T1000 (cell line): ENCODE measurements at places on chromosomes 6 and 20.

DNA sequence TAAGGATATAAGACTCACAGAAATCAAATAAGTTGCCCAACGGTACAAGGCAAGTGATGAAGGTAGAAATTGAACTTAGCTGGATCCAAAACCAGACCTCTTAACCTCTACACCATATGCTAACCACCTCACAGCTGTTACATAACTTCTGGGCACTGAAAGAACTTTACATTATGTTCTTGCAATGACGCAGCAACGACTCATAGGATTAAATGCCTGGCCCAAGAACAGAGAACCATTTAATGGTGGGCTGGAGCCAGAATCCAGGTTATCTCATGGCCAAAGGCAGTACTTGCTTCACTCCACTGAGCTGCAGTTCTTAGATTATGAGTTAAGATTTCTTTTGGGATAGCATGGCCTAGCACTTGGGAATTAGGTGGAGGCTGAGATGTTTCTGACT lies 4.4 kb downstream of the TRMT6 start:
- peak; percentile 26 for DNase-seq

DNA sequence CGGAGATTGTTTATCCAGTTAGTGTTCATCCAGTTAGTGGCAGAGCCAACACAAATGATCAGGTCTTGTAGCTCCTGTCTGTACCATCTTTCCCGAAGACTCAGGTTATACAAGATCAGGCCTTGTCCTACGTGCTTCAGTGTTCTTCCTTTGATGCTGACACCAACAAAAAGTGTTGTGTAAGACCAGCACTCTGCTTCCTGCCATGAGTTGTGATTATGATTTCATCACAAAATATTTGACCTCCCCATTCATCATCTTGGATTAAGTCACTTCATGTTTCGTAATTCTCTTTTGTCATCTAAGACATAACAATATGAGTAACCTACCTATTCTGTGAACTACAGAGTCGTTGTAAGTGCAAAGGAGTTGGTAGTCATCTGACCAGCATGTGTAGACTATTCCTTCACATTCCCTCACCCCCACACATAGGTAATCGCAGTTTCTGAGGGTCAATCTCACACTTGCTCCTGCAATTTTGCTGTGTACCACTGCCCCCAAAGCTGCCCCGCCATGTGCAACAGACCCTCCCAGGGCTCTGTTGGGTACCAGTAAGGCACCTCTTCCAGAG lies 135.6 kb upstream of the SLC22A23 start:
- DNase-seq, result peak; percentile 45

- DNase-seq, result no peak
Observed at GRCh38 chr6:33197431-33198048, 2.9 kb downstream of the RXRB start.

GRCh38 chr6:111562246-111562645 lies 43.4 kb downstream of the TRAF3IP2 start:
- no peak for DNase-seq

DNA sequence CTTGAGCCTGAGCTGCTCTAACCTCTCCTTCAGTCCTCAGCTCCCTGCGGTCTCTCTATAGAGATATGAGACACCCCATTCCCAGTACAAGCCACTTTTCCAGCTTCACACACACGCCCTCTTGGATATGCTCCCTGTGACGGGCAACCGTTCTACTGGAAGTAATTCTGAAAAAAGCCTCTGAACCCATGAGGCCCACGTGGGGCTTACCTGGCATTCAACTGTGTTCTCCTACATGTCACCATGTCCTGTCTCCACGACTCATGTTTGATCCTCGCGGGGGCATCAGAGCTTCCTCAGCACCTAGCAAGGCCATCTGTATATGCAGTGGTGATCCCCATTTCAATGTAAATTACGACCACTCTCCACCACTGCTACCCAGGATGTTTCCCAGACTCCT lies 69.2 kb upstream of the DUSP22 start:
- no peak for DNase-seq

DNA sequence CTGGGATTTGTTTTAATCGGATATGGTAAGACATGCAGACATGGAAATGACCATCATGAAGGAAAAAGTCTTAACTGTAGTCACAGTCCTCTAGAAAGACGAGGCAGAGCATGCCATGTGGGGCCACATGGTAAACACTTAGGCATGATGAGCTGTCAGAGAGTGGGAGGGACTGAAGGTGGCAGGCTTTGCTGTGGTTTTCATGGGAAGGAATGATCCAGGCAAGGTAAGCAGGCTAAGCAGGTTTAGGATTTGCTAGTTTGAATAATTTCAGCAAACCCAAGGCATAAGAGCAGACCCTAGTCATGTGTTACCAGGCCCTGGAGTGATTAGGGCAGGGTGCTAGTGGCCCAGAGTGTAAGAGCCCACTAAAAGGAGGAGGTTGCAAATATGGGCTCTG lies 47.2 kb upstream of the STMND1 start:
- no peak for DNase-seq

DNA sequence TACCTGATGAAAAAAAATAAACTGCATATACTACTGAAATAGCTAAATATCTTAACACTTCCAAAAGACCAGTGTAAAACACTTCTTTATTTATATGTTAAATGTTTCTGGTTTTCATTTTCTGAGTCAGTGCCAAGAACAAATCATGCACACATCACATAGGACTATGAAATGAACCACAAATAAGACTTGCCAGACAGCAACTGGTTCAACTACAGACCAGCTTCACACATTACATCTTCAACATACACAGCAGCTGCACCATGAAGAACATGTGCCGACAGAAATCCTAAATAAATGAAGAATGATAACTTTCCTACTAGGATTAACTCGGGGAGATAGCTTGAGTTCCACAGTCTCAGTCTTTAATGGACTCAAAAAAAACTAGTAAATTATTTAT lies 168.3 kb upstream of the STXBP5 start:
- no peak for DNase-seq

GRCh38 chr6:40436685-40437604 lies 150.2 kb downstream of the LRFN2 start:
- DNase-seq, result no peak

GRCh38 chr6:32117461-32117860 lies 8.3 kb upstream of the TNXB start:
- no peak for DNase-seq
